ENCODE measurements at places on chromosomes 4 and X.

DNA sequence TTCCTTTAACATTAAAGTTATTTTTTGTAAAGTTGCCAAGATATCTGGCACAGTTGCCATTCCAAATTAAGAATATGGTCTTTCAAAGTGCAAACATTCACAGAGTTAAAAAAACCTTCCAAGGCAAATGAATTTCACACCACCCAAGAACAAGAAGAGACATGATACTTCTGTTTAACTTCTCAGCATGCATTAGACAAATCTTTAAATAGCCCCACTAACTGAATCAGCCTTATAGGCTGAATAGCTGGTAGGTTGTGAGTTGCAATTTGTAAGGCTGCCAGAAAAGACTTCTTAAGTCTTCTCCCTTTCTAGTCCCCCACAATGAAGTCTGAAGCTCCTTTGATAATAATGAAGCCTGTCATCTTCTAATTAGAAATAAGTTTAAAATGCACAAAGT, 95.6 kb downstream of the MAPK10 start:
- DNase-seq, result no peak

- no peak for DNase-seq
Observed at GRCh38 chrX:105872941-105873340, 50.6 kb downstream of the NRK start.

DNA sequence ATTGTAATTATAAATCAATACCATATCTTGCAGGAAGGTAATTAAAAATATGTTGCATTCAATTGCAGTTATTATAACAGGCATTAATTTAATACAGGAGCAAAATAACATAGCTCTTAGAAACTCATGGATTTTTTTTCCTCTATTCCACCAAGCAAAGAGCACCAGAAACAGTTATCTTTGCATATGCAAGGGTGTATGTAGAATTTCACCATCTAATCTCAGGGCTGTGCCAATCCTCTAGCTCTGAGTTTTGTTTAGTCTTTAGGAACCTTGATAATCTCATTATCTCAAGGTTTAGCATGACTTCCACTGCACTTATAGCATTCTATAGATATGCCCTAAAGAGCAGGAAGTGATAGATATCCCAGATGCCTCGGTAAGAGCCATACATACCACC, 197.5 kb downstream of the VEGFC start:
- no peak for DNase-seq

DNA sequence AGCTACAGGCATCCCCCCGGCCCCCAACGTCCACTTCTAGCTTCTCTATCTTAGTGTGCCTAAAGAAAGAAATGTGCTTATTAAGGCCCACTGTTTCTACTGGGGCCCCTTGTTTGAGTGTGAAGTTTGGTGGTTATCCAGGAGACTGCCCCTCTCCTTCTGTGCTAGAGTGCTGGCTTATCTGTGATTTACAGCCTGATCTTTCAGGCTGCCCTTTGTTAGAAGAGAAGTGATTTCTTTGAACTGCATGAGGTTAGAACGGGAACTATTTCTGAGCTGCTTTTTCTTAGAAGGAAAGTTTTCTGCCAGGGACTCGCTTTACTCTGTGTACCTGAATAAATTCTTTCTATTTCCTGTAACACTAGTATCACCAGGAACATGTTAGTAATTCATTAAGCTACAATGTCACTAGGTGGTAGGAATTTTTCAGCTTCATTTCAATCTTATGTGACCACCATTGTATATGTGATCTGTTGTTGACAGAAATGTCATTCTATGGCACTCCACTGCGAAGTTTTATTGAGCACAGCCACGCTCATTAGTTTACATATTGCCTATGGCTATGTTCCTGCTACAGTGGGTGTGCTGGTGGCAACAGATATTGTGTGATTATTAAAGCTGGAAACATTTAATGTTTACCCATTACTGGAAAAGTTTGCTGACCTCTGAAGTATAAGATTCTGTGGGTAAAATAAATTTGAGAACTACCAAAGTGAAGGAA, 193.8 kb upstream of the CXorf51B start:
- no peak for DNase-seq

GRCh38 chrX:107676559-107677378, 48.5 kb downstream of the PRPS1 start:
- DNase-seq, result peak; percentile 94

DNA sequence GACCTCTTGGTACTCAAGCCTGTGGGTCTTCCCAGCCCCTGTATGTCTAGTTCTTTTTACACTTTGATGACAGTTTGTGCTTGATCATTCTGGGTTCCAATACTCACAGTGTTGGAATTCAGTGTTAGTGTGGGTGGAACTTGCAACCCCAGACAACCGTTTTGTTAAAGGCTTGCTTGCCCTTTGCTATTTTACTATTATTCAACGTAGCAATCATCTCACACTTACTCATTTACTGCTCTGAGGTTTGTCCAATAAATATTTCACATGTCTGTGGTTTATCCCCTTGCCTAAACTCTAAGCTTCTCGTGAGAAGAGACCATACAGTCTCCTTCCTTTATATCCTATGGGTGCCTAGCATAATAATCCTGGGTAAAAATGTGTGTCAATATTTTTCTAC, 15.3 kb downstream of the CCNG2 start:
- no peak for DNase-seq

DNA sequence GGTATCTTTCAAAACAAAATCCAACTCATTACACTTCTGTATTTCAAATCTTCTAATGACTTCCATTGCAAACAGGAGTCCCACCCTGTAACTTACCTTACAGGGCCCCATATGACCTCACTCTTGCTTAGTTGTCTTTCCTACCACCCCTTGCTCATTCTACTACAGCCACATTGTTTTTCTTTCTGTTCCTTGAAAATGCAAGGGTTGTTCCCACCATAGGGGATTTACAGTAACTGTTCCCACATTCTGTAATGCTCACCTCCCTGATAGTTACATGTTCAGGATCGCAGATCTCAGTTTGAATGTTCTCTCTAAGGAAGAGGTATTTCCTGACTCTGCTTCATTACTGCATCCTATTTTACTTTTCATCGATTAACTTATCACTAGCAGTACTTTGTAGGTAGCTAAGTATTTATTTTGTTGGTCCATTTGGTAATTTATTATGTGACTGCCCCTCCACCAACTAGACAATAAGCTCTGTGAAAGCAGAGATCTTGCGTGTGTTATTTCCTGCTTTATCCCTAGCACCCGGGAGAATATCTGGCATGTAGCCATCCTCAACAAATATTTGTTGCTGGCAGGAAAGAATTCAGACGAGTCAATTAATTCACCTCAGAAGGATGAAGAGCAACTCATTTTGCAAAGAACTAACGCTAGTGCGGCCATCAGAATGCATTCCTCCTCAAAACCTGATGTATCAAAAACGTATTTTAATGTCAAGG, 21.4 kb downstream of the MAOB start:
- no peak for DNase-seq

DNA sequence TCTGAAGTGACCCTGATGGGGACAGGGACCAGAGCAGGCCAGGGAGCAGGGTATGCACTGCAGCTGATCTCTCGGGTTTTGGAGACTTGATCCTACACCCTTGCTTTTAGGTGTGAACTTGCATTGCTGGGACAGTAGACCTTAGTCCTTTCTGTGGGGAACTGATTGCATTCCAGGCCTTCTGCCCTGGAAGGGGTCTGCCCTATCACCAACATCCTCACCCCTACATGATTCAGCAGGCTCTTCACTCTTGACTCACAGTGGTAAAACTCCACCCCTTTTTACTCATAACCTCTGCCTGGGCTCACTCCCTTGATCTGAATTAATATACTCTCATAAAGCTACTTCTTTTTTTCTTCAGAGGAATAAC, 6.6 kb upstream of the DDX60L start:
- no peak for DNase-seq
